ENCODE measurements at places on chromosomes 3 and 15. TPM values are rescaled to one million over a fixed set of nuclear protein-coding genes. Genes with fewer than 3 reads are reported as not detected.

IL5RA gene
- polyA plus RNA-seq = not detected

NR1I2 gene
- polyA plus RNA-seq = 0.40 TPM

LNP1 gene
- polyA plus RNA-seq = 1.7 TPM

RBM5 gene
- 40.7 TPM for polyA plus RNA-seq

ST3GAL6 gene
- not detected for polyA plus RNA-seq

DNA sequence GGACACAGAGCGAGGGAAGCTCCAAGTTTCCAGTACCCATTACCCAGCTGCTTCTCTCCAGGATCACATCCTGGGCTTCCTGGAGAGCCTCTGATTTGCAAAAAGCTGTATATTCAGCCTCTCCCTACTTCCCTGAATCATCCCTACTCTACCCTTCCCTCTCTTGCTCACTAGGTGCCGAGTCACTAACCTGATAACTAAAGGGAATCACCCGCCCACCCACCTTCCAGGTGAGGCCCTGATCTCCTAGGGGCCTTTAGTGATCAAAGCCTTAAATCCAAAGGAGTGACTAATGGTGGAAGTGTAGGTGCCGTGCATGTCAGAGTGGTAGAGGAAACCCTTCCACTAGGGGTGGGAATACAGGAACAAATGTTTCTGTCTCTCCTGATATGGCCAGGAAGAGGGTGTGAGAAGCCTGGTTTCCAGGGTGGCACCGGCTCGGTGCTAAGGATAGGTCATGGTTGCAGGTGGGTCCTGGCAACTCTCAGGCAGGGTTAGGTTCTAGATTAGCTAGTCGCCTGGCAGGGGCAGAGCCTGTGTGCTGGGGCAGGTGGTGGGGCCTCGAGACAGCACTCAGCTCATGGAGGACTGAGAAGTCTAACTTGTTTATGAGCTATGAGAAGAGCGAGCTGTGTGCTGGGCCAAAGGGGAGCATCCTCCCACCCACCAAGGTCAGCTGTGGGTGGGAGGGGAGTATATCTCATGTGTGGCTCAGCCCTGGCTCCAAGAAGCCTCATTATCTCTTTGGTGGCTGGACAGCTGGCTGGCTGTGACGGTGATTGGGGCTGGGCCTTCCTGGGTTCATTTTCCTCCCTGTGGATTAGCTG, 10.1 kb downstream of the SEMA7A start:
- no peak for DNase-seq

GRCh38 chr15:57827021-57827420, 120.5 kb downstream of the POLR2M start:
- DNase-seq = no peak

DNA sequence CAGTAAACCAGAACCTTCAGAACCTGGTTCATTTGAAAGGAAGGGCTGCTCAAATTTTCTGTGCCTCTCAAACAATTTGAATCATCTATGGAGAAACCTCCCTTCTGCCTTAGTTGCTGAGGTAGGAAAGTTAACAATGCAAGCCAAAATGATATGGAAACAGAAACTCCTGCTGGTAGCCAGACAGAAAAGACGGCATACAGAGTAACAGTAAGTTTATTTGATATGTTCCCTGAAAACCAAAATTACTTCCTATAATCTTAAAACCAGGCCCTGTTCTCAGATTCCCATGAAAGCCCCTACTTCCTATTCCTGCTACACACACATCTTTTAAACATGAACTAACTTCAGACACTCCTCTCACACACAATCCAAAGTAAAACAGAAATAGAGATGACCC, 86.2 kb downstream of the TBC1D5 start:
- no peak for DNase-seq

GRCh38 chr15:57857871-57858270, 151.4 kb downstream of the POLR2M start:
- no peak for DNase-seq

DNA sequence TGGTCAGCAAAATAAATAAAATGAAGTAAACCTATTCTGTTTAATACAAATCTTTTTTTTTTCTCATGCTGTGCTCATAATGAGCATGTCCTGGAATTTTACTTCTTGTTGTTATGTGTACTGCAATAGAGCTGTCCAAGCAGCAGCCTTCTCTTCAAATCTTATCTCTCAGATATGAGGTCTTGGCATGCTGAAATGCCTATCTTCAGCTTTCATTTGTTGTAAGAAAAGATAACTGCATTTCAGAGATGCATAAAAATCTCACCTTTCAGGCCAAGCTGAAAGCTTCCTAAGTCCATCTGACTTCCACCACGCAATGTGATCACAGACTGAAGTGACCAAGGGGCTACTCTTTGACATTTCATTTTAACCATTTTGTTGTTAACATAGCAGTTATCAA, 43.5 kb upstream of the LRRC3B start:
- no peak for DNase-seq

DNA sequence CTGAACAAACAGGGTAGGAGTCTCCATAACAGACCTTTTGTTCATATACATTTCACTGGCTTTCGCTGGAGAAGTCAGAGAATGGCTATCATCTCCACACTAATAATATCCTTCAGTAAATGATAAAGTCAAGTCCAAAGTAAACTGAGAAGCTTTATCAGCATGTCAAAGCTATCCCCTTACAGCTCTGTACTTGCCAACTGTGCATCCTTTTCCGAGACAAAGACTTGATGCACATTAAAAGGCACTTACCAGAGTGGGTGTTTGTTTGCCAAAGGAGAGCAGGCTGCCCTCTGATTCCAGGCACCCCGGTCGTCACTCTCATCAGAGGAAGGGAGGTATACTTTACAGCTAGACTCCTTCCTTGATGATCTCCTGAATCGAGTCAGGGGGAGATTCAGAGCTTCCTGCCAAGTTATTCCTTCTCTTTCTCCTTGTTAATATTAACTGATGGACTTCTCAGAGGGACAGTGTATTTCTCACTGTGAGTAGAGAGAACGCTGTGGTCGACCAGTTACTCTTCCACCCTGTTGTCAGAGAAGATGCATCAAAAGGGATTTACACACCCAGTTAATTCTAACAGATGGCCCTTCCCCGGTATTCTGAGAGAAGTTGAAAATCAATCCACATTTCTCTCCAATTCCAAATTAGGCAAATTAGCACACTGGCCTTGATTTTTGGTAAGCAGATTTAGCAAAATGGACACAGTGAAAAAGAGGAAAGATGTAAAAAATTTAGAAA, 504.7 kb upstream of the NR2F2 start:
- no peak for DNase-seq

DNA sequence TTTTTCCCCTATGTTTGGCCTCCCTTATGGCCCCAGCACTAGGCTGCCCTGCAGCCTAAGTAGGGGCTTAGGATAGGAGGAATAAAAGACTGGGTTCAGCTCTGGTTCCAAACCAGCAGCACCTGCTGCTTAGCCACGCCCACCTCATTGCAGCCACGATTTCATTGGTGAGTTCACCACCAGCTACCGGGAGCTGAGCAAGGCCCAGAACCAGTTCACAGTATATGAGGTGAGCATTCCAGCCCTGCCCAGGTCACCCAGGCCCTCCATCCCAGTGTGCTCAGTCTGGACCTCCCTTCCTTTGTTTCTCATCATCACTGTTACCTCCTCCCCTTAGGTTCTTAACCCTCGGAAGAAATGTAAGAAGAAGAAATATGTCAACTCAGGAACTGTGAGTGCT, 11.5 kb downstream of the CPNE9 start:
- DNase-seq = no peak

DNA sequence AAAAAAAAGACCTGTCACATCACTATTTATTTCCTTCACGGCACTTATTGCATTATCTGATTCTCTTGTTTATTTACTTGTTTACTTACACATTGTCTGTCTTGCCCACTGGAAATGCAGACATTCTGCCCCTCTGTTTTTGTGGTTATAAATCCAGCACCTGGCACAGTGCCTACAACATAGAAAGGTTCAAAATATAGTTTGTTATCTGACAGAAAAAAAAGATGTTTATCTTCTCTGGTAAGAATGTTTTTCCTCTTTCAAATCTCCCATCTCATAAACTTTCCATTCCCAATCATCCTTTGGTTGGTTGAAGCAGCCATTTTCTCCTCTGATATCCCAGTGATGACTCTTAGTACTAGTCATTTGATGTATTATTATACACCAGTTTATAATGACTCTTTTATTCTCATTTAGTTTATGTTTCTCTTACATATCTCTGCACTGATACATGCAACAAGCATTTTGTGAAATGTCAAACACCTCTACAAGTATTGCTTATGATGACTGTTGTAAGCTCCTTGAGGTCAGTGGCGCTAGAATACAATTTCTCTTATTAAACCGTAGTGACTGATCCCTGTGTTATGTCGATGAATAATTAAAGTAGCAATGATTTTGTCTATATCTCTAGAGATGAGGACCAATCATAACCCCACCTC, 398.4 kb upstream of the TBL1XR1 start:
- no peak for DNase-seq

GRCh38 chr3:80697291-80697690, 929.5 kb upstream of the ROBO1 start:
- no peak for DNase-seq

DNA sequence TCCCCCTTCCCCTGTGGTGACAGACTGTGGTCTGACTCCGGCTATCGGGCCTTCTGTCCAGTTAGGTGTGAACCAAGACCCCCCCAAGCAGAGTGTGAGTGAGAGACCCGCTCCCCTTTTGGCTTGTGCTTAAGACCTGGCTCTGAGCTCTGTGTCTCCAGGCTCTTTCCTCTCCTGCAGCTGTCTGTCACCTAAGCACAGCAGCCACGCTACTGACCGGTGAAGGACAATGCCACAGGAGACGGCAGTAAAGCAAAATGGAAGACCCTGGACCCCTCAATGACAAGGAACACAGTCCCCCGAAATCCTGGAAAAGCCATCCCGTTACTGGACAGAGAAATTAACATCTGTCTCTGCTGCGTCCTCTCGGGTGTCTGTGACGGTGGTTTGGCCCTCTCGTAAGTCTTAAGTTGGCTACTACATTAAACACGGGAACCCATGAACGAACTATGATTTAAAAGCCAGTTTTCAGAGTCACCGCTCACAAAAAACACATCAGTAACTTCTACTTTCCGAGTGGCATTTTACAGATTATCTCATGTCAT, 53.7 kb downstream of the CHSY1 start:
- no peak for DNase-seq

- no peak for DNase-seq
Observed at GRCh38 chr15:60589253-60589652, 110.3 kb upstream of the ICE2 start.

DNA sequence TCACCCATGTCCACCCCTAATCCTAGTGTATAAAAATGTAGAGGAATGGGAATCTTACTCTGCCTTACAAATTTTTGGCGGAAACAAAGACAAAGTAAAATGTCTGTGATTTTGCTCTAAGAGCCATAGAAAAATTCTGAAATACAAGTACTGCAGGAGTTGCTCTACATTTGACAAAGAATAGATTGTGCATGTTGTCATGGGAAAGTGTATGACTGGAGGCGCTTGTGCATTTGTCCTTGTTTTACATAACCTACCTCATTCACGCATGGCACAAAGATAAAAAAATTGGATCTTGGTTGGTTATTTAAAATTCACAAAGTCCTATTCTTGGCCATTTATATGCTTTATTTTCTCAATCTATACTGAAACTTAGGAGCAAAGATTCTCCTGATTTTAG, 2.0 kb upstream of the TUSC7 start:
- no peak for DNase-seq

GRCh38 chr3:55006244-55006676, 78.4 kb upstream of the LRTM1 start:
- no peak for DNase-seq

Data from immature natural killer cell (primary cell).